ENCODE measurements at places on chromosomes 2 and 18.
A peak's percentile ranks its signal among the peaks of the same experiment; 100 is the strongest.

DNA sequence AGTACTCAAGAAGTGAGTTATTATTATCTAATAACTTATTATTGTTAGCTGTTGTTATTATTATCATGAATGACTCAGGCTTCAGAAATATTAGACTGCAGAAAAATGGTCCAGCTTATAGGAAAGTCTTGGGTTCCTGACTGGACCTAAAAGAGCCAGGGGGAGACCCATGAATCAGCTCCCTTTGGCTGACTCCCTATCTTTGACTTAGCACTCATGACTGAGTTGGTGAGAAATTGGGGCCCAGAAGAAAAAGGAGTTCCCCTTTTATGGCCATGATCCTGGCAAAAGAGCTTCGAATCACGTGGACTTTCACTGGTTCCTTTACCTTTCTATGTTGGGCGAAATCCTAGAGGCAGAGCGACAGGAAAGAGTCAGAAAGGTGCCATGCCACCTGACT, 145.8 kb downstream of the MYO3B start:
- no peak for DNase-seq

- peak; percentile 45 for DNase-seq
Observed at GRCh38 chr18:48514786-48515185, 24.0 kb upstream of the CTIF start.

DNA sequence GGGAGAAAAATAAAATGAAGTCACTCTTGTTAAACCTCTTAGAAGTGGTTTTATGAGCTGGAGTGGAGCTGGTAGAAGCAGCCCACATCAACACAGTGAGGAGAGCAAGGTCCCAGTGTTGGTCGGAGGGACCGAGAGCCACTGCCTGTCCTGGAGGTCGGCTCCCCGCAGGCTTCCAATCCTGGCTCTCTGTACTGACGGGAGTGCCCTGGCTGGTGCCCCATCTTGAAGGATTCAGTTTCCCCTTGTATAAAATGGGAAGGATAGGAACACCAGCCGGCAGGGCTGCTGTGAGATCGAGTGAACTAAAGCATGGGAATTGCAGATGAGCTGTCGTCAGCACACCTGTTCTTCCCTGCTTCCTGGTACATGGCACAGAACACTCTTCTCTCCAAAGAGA, 104.3 kb upstream of the ID2 start:
- DNase-seq = no peak

- DNase-seq = no peak
Observed at GRCh38 chr2:103003750-103004260, 242.0 kb downstream of the TMEM182 start.

GRCh38 chr2:68784188-68784587, 49.6 kb downstream of the ARHGAP25 start:
- DNase-seq = no peak

- no peak for DNase-seq
Observed at GRCh38 chr2:64145714-64146113, 1.5 kb upstream of the PELI1 start.

DNA sequence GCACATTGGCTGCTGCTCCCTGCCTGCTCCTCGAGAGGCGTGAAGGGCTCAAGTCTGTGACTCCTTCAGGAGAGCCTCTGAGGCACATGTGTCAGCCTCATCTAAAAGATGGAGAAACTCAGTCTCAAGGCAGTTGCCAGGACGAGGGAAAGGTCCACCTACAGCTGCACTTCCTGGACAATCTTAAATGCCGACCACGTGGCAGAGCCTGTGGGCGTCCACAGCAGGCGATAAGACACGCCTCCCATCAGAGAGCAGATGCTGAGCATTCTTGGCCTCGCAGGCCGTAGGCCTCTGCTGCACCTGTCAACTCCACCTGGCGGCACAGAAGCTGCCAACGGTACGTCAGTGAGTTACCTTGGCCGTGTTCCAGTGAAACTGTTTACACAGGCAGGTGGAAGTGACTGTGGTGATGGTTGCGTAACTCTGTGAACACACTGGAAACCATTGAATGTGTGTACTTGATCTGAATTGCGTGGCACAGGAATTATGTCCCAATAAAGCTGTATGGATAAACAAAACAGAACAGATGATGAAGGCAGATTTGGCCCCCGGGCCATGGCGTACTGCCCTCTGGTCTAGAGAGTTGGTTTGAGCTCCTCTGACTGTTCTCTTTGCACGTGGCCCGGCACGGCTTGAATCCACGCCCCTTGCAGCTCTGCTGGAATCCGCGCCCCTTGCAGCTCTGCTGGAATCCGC, 114.5 kb downstream of the RNF144A start:
- no peak for DNase-seq

DNA sequence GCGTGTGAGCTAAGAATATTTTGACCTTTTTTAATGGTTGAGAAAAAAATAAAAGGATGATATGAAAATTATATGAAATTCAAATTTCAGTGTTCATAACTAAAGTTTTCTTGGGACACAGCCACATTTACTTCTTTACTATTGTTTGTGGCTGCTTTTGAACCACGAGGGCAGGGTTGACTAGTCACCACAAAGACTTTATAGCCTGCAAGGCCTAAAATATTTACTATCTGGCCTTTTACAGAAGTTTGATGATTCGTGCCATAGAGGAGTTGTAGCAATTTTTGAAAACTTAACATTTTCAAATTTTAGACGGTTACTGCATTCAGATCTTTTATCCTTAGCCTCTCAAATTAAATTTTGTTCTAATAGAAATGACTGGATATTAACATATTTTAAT, 69.9 kb downstream of the LIMS1 start:
- DNase-seq = no peak

DNA sequence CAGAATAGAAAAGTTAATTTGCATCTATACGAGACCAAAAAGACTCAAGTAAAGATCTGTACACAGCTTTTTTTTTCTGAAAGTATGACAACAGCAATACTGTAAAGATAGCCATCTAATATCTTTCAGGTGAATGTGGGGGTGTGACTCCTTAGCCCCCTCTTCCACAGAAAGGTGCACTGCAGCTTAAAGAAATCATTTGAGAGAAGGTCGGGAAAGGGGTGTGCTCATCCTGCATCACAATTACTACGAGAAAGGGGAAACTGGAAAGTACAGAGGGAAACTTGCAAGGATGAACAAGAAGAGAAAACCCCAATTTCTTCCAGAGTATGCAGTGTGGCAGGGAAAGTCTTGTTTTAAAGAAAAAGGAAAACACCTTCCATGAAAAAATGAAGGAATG, 255.6 kb downstream of the CCDC178 start:
- DNase-seq = no peak

GRCh38 chr2:199798831-199799580, 52.0 kb downstream of the FTCDNL1 start:
- DNase-seq = peak; percentile 44

DNA sequence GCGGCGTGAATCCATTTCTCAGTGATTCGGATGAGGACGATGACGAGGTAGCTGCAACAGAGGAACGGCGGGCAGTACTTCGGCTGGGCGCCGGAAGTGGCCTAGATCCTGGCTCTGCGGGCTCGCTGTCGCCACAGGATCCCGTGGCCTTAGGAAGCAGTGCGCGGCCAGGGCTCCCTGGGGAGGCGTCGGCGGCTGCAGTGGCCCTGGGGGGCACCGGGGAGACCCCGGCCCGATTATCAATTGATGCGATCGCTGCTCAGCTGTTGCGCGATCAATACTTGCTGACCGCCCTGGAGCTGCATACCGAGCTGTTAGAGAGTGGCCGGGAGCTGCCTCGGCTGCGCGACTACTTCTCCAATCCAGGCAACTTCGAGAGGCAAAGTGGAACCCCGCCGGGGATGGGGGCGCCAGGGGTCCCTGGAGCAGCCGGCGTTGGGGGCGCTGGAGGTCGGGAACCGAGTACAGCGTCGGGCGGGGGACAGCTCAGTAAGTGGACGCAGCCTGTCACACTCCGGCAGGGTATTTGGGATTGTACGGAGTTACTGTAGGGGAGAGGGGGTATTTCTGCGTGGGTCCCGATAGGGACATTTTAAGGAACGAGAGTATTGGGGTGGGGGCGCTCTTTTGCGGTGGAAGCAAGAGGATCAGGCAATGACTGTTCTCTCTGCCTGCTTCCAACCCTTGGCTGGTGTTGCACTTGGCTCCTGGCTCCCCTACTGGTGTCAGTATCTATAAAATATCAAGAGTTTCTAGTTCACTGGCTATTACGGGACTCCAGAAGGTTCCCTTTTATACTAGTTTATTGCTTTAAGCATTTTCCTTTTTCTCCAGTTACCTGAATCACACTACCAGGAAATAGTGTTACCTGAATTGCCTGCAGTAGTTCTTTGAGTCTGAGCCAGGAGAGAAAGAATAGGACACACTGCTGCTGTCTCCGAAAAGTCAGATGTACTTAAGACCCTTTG, 772 bp downstream of the RELCH start:
- DNase-seq = no peak

GRCh38 chr2:231312066-231312465, 83.4 kb upstream of the B3GNT7 start:
- DNase-seq = no peak

DNA sequence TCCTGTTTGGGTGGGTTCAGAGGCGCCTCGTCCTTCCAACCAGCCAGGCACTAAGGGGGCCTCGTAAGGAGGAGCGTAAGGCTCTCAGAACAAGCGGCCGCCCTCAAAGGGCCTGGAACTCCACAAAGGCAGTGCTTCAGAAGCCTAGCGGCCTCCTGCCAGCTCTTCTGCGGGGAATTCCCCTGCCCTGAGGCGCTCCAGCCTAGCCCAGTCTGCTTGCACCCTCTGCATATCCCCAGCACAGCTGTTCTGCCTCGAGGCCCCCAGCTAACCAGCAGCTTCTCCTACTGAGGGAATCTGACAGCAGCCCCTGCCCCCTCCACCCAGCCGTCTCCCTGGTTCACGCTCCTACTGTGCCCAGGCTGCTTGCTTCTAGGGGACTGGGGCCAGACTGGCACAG, 265.9 kb downstream of the TFCP2L1 start:
- no peak for DNase-seq

GRCh38 chr18:657311-658000, at the start of gene TYMS:
TYMS (plus strand) TSS chr18:657653; CDS start chr18:657743, 90 bp downstream.
- peak; percentile 37 for DNase-seq

DNA sequence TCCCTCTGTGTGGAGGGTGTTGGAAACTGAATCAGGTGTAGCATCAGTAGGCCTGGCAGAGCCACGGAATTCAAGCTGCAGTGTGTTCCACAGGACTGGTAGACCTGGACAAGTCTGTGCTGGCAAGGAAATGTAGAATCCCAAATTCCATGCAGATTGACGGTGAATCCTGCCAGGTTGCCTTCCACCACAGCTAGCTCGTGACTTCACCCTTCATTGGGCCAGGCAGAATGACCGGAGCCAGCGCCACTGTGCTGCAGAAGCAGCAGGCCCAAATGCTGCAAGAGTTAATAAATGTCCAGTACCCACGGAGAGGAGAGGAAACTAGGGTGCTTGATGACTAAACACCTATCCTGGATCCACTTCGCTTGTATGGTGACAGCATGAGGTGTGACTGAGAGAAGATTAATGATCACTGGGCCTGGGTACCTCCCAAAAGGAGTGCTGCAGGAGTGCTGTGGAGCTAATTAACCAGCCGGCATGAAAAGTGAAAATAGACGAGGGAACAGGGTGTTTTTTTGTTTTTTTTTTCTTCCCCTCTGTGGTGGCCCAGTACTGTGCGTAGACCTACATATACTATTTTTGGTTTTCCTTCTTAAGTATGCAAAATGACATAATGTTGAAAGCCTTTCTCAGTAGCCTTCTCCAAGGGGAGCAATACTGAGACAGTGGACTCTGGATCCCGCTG, 122.2 kb downstream of the TANC1 start:
- no peak for DNase-seq

- DNase-seq = no peak
Observed at GRCh38 chr2:234298918-234299317, 198.0 kb downstream of the ARL4C start.

DNA sequence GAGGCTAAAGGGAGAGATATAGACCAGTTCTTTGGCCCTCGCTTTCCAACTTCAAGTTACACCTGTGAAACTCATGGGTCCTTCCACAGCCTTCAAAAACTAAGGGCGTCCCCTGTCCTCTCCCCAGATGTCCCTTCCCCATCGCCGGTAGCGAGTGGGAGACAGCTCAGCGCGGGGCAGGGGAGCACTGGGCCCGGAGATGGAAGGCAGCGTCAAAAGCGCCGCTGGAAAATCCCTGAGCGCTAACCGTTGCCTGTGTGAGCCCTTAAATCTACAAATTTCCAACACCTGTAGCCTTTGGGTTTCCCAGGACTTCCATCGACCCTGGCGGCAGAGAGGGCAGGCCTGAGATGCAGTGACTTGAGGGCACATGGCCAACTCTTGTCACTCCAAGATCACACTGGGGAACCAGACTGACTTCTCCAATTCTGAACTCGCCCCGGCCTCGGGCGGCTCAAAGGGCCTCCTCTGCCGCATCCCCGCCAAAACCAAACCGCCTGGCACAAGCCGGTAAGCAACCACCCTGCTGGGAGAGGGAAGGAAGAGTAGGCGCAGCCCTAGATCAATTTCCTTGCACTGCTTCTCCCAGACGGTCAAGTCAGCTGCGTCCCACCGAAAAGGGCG, 879 bp upstream of the EPAS1 start:
- no peak for DNase-seq

GRCh38 chr2:157488877-157489276, 45.0 kb upstream of the CYTIP start:
- DNase-seq = no peak

GRCh38 chr2:45192481-45192880, 183.2 kb upstream of the SIX2 start:
- DNase-seq = no peak

DNA sequence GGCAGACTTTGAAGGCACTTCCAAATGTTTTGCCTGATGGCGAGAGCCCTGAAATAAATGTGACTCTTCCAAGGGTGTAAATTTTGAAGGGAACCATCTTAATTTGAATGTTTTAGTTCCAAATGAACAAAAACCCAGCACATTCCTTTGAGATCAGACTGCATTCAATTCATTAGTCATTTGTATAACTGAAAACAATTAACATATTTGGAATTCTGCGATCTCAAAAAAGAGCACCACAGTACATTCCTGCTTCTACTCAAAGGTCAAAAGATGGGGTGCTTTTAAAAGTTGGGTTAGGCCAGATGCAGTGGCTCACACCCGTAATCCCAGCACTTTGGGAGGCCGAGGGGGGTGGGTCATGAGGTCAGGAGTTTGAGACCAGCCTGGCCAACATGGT, 38.2 kb upstream of the CHRNA1 start:
- no peak for DNase-seq

DNA sequence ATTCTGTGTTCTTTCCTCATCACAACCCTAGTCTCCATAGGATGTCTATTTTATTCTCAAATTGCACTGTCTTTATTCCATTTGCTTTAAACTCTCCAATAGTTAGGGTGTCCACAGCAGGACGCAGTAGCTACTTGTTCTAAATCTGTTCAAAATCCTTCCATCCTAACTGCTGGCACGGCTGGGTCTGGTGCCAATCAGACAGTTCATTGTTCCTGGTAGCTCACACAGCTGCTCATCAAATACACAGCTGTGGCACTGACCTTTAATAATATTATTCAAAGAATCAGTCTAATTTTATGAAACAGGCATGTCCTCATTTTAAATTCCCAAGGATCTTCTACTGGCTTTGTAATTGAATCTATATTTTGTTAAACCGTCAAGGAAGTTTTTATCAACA, 59.7 kb upstream of the TMEFF2 start:
- DNase-seq = peak; percentile 45

DNA sequence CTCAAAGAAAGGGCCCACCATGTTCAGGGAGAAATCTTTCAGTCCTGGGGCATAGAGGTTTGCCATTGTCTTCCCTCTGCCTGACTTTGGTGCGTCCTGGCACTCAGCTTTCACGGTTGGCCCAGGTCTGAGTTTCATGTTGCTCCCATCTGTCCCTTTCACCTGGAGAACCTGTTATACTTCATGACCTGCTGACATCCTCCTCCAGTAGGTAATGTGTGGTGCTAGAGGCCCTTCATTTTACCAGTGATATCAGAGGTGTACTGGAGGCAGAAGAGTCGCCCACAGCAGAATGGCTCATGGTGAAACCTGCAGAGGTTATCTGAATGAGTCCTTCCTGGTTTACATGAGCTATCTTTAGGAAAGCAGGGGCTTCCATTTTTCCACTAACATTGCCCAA, 128.8 kb upstream of the DLX2 start:
- DNase-seq = no peak

Data from amygdala (tissue), 56 donors.